ENCODE measurements at places on chromosomes 7 and 10. TPM values are rescaled to one million over a fixed set of nuclear protein-coding genes. Genes with fewer than 3 reads are reported as not detected.

DNA sequence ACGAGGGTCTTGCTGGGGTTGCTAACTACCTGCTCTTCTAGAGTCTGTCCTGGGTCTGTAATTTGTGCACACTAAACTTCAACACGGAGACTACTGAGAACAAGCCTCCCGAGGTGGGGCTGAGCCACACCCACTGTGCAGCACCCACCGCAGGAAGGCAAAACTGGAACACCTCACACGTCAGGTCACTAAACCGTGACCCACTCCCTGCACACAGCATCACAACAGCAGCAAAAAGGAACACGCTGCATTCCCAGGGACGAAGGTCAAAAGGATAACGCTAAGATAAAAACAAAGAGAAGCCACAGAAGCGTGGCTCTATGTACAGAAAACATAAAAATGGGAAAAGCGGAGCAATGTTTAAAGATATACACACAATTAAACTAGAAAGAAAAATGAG lies 170.1 kb downstream of the MAD1L1 start:
- DNase-seq: no peak

GRCh38 chr10:110207805-110208613 lies 604 bp downstream of the MXI1 start:
- peak; percentile 83 for DNase-seq

GRCh38 chr10:84195044-84195830 lies 900 bp downstream of the CDHR1 start:
- no peak for DNase-seq

DNA sequence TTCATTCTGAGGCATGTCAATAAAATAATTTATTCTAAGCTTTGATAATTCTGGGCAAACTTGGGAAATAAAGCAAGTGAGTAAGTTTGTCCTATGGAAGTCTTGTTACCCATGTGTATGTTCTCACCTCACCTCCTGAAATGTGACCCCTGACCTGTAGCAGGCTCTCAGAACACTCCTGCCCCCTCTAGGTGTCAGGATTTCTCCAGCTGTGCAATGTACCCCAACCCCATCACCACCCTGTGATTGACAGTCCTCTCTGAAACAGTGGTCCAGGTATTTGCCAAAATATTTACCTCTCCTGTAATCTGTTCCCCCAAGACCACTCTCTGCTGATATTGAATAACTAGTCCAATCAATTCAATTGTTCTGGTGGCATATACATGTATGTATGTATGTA lies 122.6 kb upstream of the PTER start:
- DNase-seq: no peak

GRCh38 chr7:115558161-115558560 lies 472.4 kb downstream of the TFEC start:
- no peak for DNase-seq

DNA sequence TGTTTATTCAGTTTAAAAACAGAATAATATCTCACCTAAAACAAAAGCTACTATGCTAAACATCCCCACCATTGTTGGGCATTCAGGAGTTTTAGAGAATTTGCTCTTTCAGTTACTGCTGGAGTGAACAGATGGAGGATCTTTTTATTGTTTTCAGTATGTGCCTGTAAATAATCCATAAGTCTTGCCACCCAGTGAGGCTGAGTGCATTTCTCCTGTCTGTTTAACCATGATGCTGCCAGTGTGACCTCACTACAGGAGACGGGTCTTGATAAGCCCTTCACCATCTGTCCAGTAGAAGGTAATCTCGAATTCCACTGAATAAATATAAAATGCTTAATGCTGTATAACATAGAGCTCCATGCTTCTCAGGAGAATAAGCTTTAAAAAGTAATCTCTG lies 430.9 kb downstream of the POM121L12 start:
- no peak for DNase-seq

DNA sequence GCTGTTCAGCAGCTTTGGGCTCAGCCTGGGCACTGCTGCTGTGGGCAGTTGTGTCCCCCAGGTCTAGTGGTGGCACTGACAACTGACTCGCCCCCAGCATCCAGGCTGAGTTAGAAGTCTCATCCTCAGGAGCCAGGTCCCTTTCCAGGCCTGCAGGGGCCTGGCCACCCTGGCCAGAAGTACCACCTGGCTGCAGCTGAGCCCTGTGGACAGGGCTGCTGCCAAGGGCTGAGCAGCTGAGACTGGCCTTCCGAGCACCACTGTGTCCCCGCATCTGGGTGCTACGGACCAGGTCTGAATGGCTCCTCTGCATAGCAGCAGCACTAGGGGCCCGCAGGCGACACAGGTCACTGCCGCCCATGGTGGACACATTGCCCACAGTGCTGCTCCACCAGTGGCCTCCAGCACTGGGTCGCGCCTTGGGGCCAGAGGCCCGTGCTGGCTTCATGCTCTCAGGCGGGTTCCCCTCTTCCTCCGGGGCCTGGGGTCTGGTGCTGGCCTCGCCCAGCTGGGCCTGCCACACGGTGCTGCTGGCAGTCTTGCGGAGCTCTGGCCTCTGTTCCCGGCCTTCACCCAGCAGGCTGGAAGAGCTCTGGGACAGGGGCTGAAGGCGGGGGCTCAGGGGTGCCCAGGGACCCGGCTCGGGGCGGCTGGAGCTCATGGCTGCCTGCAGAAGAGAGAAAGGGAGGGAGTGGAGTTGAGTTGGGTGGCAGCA lies 6.2 kb downstream of the GPRIN2 start:
- DNase-seq: peak; percentile 84

GRCh38 chr7:100190048-100190711 lies 12.5 kb downstream of the STAG3 start:
- no peak for DNase-seq

GRCh38 chr7:27605689-27606269 lies 56.9 kb downstream of the HIBADH start:
- no peak for DNase-seq

DNA sequence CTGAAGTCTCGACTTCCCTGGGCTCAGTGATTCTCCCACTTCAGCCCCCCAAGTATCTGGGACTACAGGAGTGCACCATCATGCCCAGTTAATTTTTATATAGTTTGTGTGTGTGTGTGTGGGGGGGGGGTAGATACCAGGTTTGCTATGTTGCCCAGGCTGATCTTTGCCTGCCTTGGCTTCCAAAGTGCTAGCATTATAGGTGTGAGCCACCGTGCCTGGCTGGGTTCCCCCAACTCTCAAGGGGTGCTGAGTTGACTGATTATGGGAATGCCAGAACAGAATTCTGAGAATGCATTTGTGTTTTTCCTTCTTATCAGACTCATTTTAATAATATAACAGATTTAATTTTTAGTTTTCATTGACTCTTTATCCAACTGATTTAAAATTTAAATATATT lies 19.5 kb downstream of the RPA3 start:
- no peak for DNase-seq

GRCh38 chr10:69651362-69651761 lies 21.3 kb downstream of the FAM241B start:
- no peak for DNase-seq

GRCh38 chr7:155850001-155850436 lies 37.8 kb upstream of the SHH start:
- peak; percentile 66 for DNase-seq

GRCh38 chr7:133863362-133864061 lies 263.6 kb upstream of the LRGUK start:
- no peak for DNase-seq

GRCh38 chr7:6272481-6273323 lies at the start of gene CYTH3:
TSS of gene CYTH3 (minus strand) at chr7:6272624. CDS start at chr7:6272507, 117 bp downstream.
- peak; percentile 93 for DNase-seq

DNA sequence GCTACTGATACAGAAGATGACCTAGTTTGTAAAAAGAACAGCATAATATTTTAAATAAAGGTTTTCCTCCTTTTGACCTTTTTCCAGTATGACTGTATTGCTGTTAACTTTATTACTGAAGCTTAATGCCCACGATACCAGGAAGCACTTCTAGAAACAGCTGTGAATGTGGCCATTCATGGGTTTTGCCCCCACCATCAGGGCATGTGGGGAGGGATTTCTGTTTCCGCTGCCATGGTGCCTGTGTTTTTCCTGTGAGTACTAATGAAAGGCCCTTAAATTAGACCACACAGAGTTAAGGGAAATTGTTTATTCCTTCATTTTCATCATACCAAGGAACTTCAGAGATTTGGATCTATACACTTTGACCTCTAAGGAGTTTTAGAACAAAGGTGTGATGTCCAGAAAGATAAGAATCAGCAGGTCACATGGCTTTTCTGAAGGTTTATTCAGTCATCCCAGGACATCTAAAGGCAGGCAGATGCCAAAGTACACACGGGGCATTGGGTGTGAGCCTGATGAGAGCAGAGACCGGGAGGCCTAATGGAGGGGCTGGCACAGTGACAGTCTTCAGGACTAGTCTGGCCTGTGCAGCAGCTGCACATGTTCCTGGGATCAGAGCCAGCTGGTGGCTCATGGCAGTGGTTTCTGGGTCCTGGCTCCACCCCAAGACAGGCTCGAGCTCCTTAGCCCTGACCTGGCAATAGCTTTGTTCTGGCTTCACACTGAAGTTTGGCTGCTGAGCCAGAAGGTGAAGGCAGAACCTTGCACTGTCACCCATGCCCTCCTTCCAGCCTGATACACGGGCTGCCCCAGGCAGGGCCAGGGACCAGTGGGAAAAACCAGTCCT lies 190.9 kb downstream of the REEP3 start:
- DNase-seq: peak; percentile 94

DNA sequence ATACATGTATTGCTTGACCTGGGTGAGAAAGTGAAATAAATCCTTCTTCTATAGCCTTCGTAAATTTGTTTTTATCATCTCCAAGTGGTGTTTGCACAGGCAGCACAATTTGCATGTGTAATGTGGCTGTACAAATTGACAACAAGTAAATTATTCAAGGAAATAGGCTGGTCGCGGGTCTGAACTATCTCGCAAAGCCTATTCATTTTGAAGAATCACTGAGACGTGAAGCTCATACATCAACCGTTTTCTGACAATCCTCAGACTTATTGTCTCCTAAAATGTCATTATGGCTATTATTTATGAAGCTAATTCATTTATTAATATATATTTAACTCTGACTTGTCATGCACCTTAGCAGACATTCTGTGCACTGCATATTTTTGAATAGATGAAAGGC lies 16.2 kb upstream of the FAM204A start:
- no peak for DNase-seq

DNA sequence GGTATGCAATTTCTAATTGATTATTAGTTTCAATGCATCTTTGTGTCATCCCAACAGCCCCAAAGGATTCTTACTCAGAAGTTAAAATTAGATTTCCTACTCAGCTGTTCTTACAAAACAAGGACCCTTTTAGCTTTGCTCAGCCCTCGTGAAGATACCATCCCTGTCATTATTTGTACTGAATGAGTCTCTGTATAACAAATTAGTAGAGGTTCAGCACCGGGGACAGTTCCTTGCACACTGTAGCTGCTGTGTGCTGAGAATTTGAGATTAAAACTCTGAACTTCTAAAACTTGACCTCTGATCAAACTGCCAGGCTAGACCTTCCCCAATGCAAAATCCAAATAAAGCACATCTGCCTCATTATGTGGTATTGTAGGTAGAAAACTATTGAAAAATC lies 299.1 kb downstream of the LHFPL3 start:
- no peak for DNase-seq

GRCh38 chr10:86711513-86712316 lies 43.4 kb downstream of the LDB3 start:
- DNase-seq: peak; percentile 80

DNA sequence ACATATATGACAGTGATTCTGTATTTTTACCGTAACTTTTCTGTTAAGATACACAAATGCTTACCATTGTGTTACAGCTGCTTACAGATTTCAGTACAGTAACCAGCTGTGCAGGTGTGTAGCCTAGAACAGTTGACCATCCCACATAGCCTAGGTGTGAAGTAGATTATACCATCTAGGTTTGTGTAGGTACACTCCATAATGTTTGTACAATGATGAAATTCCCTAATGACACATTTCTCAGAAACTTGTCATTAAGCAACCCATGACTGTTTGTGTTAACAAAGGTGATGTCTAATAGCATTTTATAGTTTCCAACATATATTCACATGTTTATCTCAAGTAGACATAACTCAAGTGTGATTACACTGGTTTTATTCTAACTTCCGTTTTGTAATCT lies 218.5 kb downstream of the PLXDC2 start:
- DNase-seq: no peak

- DNase-seq: no peak
These were observed 27.6 kb upstream of the EPC1 start for GRCh38 chr10:32374605-32375004.

DNA sequence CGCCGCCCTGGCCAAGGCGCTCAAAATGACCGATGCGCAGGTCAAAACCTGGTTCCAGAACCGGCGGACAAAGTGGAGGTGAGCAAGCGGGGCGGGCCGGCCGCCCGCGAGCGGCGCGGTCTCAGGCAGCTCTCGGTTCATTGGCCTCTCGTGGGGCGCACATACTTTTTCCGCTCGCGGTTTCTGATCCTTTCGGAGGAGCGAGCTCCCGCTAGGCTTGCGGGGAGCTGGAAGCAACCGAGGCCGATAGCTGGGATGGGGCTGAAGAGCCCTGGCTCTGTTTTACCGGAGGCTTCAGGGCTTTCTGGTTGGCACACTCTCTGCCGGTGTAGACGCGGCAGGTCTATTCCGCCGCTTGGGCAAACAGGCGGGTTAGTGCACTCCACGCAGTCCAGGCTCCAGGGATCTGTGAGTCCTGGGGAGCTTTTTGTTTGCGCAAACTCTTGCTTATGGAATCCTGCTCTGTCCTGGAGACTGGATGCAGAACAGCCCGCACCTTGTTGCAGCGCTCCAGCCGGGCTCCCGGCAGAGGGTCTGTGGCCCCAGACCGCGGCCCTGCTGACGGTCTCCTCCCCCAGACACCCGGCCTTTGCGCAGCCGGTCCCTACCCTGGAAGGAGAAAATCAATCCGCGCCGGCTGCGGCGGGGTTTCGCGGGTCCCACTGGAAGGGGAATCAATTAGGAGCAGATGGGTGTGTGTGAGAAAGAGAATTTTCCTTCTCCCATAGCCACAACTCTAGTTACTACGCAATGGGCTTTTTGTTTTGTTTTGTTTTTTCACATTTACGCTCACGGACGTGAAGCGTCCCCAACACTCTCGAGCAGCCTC lies 3.4 kb downstream of the TLX1 start:
- no peak for DNase-seq

GRCh38 chr10:129728246-129728820 lies 235.7 kb downstream of the EBF3 start:
- DNase-seq: peak; percentile 46

GIMAP6 gene
- 24.5 TPM for total RNA-seq

ATOH7 gene
- not detected for total RNA-seq

DDX56 gene
- 33.9 TPM for total RNA-seq

THNSL1 gene
- 1.9 TPM for total RNA-seq

MUC3A gene
- 0.74 TPM for total RNA-seq

KCNH2 gene
- total RNA-seq: 37.3 TPM

GPR26 gene
- not detected for total RNA-seq

PTPRZ1 gene
- 2.0 TPM for total RNA-seq

DNA2 gene
- total RNA-seq: 2.0 TPM

Data from posterior vena cava (tissue), 2 donors.